ENCODE measurements at places on chromosomes 2 and 18. TPM values are rescaled to one million over a fixed set of nuclear protein-coding genes. Genes with fewer than 3 reads are reported as not detected.

LAPTM4A gene
- total RNA-seq: 219 TPM

KRTCAP3 gene
- total RNA-seq: 0.26 TPM

PHOSPHO2 gene
- 1.4 TPM for total RNA-seq

RAB27B gene
- total RNA-seq: 0.52 TPM

KIF1A gene
- under 0.01 TPM for total RNA-seq

IAH1 gene
- 57.4 TPM for total RNA-seq

FAM110C gene
- not detected for total RNA-seq

ERCC3 gene
- 31.1 TPM for total RNA-seq

UCN gene
- 0.16 TPM for total RNA-seq

METTL5 gene
- total RNA-seq: 43.4 TPM

RRM2 gene
- 3.2 TPM for total RNA-seq

ARPC2 gene
- total RNA-seq: 164 TPM

ADCY3 gene
- total RNA-seq: 67.2 TPM

PLA2R1 gene
- total RNA-seq: 13.6 TPM

SPAG16 gene
- total RNA-seq: 43.7 TPM

DCC gene
- total RNA-seq: 0.52 TPM

DYSF gene
- total RNA-seq: not detected

Data from bronchial smooth muscle cell (primary cell).